ENCODE measurements at places on chromosomes 4 and X.

GRCh38 chr4:105714932-105715331, 6.3 kb downstream of the GSTCD start:
- peak; percentile 26 for DNase-seq

- no peak for DNase-seq
Measured at GRCh38 chr4:118287711-118288451, 64.9 kb downstream of the PRSS12 start.

DNA sequence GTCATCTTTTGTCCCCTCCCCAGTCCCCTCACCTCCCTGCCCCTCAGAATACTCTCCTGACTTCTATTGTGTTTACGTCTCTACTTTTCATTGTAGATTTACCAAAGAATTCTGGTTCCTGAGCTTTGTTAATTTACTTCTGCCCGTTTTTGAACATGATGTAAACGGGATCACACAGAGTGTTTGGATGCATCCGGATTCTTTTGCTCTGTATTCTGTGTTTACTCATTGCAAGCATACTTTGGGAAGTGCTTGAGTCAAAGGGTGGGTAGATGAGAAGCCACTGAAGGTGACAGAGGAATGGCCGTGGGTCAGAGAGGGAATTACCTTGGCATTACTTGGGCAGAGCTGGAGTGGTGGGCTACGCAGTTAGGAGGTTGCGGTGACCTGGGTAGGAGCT, 18.0 kb downstream of the CLCN4 start:
- DNase-seq: no peak

DNA sequence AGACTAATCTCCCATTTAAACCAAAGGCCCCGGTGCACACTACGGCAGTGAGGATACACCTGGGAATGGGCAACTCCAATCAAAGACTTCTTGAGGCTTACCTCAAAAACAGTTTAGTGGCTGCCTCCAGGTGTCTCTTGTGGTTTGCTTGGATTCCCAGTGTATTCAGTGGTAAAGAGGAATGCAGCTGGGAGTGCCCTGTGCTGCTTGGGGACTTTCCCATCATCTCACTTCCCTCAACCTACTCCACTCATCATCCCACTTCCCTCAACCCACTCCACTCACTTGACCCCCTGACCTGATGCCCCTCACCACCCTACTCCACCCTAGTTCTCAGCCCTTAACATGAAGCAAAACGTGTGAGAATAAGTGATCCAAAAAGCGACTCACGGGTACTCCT, 177.3 kb upstream of the ETNPPL start:
- DNase-seq: no peak

DNA sequence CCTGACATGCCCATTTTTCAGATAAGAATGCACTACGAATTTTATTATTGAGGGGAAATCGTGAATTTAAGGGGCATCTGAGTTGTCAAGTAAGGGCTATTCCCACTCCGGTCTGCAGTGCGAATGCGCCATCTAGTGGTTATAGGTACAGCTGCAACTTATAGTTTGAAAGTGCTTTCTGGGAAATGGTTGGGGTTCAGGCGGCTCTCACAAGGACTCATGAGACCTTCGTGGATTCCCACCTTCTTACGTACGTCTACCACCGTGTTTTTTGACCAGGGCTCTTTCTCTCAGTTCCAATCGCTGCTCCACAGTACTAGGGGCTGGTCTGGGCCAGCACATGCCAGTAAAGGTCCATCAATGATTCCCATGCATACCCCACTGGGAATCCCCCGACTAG, 12.3 kb downstream of the MSL3 start:
- peak; percentile 77 for DNase-seq

DNA sequence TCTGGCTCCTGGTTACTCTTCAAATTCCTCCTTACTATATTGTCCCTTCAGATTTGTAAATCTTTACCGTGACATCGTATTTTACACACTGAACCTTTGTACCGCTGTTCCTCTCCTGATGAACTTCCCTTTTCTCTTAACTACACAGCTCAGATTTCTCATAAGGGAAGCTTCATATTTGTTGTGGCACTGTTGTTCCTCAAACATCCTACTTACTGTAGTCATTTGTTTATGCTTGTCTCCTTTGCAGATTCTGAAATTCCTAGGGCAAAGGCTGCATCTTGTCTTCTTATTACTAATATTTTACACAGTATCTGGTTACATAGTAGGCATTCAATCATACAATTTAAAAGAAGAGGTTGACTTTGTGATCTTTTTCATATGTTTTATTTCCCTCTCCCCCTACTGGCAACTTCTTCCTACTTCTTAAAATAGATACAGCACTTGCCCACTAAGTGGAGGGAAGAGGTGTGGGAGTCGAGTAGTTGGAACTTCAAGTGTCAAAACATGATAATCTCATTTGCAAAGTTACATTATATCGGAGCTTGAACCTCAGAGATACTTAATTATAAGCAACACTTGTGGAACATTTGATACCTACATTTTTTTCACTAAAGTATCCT, 50.0 kb downstream of the TET2 start:
- no peak for DNase-seq

DNA sequence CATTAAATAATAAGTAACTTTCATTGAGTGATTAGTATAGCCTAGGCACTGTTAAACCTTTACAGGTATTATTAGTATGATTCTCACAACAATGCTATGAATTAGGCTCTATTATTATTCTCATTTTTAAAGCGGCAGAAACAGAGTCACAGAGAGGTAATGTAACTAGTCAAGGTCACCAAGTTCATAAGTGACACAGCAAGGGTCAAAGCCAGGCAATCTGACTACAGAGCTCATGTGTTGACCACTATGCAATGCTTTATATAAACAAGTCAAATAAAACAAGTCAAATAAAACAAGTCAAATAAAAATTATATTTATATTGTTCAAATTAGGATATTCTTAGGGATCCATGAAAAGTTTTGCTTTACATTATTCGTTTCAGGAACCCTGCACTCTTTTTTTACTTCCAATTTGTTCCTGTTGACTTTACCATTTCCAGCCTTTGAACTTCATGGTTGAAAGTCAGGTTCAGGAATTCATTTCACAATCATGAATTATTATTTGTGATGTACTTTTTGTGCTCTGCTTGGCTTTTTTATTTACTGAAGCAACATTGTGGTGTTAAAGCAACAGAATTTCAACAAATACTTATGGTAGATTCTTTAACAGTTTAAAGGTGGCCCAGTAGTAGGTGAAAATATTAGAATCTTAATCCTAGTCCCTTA, 18.0 kb upstream of the ZC4H2 start:
- no peak for DNase-seq
